ENCODE measurements at places on chromosomes 5 and 9.

GRCh38 chr9:16154521-16155078 is 601.8 kb downstream of the CCDC171 start:
- DNase-seq, result no peak

- DNase-seq, result no peak
Observed at GRCh38 chr5:59599729-59600128, 293.8 kb downstream of the PDE4D start.

DNA sequence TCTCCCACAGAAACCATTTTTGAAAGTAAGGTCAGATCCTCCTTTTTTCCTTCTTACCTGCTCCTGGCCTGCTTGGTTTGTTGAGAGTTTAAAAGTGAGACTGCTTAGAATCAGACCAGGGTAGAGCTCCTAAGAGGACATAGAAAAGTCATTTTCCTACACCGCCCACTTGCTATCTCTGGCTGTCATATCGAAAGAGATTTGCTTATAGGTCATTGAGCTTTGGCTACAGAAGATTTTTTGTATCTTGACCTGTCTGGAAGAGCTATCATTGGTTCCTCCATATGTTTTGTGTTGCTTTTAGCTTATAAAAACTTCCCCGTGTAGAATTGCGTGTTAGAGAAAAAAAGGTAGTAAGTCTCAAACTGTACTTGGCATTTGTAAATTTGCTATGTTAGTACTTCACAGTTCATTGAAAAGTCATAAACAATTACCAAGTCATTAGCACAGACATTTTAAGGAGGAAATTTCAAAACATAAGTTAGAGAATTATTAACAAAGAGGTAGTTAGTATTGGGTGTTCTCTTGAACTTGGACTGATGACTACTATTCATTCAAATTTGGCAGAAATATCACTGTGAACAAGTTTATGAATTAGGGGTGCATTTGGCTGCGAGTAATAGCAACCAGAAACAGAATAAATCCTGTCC is 96.6 kb downstream of the MAN2A1 start:
- DNase-seq, result no peak

DNA sequence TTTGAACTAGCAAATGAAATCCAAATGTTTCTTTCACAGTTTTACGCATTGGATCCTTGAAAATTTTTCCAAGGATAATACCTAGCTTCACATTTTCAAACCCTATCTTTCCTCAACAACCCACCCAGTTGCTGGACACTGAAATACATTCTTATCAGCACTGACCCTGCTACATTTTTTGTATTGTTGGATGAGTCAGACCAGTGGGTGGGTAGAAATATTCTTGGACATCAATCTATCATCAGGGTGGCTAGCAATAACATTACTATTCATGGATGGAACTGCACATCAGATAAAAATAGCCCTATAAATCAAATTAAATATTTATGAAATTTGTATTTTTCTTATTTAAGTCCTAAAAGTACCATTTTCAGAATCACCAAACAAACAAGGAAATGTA is 407.4 kb upstream of the IZUMO3 start:
- DNase-seq, result no peak

DNA sequence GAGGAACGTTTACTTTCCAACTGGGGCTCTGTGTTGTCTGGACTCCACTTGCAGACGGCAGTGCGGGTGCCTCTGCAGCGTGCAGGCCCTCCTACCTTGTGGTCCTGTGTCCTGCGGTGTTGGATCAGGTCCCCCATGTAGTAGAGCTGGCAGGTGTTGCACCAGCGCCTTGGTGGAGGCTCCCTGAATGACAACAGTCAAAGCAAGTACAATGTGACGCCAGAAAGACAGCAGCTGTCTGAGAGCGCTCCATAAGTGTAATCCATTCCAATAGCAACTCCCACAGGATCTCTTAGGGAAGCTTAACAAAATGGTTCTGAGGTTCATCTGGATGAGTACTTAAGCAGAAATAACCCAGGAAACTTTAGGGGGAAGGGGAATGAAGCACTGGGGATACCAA is 9.9 kb downstream of the BBLN start:
- DNase-seq, result no peak

- peak; percentile 81 for DNase-seq
Observed at GRCh38 chr9:35489313-35490154, at the start of gene RUSC2. RUSC2 (plus strand) TSS chr9:35490111; CDS start chr9:35546522, 56,411 bp downstream.

DNA sequence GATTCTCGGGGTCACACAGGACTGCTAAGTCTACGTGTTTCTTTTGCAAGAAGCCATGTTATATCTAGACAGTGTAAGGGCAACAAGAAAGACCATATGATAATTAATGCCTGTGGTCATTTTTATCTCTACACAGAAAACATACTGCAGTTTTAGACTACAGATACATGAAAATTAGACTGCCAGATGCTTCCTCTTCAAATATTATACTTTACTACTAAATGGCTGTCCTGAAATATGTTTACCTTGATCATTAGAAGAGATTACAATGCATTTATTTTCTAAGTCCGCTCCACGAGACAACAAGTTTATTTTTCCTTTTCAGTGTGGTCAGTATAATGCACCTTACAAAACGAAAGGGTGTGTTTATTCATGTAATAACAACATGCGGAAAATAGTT is 147.6 kb downstream of the KIAA0825 start:
- no peak for DNase-seq

GRCh38 chr5:14190194-14191164 is 47.3 kb downstream of the TRIO start:
- DNase-seq, result no peak

DNA sequence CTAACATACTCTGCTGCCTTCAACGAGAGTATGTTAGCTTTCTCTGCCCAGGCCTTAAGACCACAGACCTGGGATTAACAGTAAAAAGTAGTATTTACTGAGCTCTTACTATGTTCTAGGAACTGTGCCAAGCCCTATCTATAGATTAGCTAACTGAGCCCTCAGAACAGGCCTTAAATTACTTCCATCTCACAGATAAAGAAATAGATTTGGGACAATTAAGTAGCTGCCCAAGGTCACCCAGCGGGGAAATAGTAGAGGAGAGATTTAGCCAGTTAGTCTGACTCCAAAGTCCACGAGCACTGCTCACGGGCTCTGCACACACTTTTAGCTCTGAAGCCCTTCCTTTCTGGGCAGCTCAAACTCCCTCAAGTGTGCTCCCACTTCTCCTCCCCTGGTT is 64.5 kb upstream of the EQTN start:
- no peak for DNase-seq

GRCh38 chr5:74295676-74296075 is 344.9 kb downstream of the ENC1 start:
- no peak for DNase-seq

- DNase-seq, result no peak
Observed at GRCh38 chr5:81761270-81761669, 10.4 kb upstream of the SSBP2 start.

DNA sequence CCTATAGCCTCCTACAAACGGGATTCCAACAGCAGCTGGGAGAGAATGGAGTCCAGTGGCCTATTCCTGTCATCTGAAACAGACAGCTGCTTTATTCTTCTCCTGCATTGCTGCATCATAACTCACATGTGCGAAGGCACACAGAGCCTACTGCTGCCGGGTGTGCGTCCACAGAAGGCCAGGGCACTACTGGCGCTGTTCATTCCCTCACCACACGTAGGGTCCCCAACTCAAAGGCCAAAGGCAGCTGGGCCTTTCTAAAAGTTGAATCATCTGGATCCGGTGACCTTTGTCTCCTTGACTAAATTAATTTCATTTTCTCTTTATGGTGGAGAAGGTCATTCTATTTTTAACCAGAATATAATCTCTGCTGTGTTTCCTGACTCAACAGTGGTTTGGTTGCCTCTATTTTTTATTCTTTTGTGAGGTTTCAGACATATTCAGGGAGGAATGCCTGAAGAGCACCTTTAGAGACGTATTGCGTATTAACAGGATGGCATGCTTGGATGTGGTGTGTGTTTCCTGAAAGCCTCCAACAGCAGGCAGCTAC is 10.8 kb upstream of the SPATA24 start:
- DNase-seq, result no peak

- no peak for DNase-seq
Observed at GRCh38 chr5:35443803-35444595, 173.7 kb upstream of the SPEF2 start.

DNA sequence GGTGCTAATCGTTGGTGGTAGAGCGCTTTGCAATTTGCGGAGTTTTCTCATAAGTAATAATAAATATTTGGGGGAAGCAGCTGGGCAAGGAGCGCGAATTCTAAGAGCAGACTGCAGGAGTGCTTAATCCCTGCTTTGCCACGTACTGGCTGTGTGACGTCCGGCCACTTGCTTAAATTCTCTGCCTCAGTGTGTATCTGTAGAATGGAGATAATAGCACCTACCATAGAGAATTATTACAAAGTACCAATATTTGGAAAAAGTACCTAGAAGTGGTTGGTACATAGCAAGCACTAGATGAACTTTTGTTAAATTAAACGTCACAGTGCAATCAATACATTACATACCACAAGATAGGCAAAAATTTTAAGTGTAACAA is 598 bp upstream of the TMED7 start:
- no peak for DNase-seq

GRCh38 chr9:125652759-125653158 is 54.2 kb downstream of the MAPKAP1 start:
- no peak for DNase-seq

GRCh38 chr5:163670036-163670435 is 164.6 kb downstream of the MAT2B start:
- DNase-seq, result no peak

GRCh38 chr5:73435759-73436534 is 12.6 kb downstream of the FOXD1 start:
- DNase-seq, result no peak

DNA sequence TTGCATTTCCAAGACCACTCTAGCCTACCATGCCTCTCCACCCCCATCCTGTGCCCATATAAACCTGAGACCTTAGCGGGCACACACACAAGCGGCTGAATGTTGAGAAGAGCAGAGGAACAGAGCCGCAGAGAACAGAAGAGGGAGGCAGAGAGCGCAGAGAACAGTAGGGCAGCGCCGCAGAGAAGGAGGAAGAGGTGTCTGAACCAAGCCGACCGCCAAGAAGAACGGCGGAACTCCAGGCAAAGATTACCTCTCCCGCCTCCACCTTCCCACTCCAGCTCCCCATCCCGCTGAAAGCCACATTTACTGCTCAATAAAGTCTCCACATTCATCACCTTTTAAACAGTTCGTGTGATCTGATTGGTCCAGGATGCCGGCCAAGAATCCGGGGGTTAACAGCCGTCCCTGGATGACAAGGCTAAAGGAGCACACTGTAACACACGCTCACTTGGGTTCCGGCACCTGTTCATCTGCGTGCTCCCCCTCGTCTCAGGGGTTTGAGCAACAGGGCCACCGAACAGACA is 33.2 kb downstream of the GRIN3A start:
- DNase-seq, result peak; percentile 1

DNA sequence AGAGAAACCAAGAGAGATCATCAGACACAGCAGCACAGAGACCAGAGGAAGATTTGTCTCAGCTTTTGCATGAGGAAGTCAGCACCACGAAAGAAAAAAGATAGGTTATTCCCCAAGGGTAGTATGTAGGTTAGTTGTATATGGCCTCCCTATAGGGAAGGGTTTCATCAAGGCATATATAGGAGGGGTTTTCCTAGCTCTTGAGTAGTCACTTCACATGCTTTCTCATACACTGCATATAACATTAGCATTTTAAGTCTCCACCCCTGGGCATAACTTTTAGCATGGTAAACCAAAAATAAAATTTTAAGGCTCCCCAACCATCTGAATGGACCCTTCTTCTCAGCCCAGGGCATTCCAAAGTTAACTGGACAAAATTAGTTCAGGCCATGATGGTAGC is 1571.6 kb upstream of the ACO1 start:
- DNase-seq, result no peak

DNA sequence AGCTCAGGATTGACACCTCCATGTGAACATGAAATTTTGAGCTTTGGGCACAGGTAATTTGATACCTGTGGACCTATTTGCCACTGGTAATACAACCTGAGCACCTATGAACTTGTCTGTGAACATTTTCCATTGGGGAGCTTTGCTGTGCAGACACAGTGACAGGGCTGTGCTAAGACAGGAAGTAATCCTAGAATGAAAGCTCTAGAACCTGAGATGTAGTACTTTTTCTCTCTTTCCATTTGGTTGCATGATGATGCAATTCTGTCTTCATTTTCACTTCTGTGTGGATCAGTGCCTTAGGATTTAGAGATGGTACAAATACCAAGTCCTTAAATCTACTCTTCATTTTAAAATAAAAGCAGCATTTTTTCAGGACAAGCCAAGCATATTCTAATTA is 216.9 kb downstream of the NR3C1 start:
- no peak for DNase-seq

DNA sequence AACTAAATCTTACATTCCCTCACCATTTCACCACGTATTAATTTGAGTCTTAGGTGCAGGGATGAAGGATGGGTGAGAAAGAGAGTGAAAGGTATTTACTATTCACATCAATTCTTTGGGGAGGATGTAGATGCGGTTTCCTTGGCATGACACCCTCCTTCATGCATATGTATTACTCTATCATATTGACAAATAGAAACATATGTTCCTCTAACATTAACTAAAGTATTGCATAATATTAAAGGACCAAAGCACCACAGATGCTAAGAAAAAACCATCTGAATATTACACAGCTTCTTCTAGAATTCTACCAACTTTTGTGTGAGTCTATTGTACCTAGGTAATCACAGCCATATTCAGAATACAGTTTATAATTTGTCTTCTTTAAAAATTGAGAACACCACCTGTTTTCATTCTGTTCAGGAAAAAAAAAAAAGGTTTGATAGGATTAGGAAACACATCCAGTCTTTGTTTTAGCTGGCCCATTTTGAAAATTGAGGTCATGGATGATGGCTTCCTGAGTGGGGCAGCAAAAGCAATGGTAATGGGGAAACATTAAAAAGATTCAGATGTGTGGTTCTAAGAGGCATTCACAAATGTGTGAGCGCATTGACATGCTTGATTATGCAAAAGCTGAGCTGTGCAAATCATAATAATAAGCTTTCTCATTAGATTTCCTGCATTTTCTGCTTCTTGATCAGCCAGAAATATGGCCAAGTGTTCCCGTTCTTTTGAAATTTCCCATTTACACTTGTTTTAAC is 1011.5 kb upstream of the NUDT12 start:
- DNase-seq, result no peak

DNA sequence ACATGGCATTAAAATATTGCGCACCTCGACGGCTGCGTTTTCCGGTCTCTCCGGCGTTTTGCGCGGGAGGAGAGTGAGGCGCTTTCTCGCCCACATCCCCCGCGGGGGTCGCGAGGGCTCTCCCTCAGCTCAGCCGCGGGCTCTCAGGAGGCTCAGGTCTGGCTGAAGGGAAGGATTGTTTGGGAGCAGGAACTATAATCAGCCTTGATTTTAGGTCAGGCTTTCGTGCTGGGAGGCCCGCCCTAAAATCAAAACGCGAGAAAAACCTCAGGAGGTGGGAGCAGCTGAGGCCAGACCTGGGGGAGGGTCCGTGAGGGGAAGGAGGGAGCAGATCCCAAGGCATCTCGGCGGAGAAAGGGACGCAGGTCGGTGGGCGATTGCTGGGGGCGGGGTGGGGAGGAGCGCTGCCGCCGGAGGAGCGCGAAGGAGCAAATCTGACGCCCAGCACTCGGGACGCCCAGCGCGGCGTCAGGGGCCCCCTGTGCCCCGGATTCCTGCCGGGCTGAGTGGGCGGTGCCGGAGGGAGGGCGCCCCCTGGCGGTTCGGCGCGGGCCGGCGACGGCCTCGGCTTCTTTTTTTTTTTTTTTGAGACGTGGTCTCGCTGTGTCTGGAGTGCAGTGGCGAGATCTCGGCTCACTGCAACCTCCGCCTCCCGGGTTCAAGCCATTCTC is 18.7 kb upstream of the RNF130 start:
- peak; percentile 77 for DNase-seq

GRCh38 chr9:137026828-137027227 is 1.2 kb downstream of the ABCA2 start:
- DNase-seq, result no peak

Data from C1 segment of cervical spinal cord (tissue), 14 donors.